RPMI8226 (cell line): ENCODE measurements at places on chromosomes 11 and 22.

DNA sequence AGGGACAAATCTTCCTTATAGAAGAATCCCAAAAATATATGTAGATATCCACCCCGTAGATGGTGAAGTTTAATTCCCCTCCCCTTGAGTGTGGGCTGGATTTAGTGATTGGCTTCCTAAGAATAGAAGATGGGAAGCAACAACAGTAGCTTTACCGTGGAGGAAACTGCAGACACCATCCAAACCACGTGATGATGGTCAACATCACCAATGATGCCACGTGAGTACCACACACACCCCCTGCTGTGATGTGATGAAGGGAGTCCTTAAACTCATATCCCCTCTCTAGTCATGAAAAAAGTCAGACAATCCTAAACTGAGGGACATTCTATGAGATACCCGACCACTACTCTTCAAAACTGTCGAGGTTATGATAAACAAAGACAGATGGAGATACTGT, 76.4 kb upstream of the SLC22A12 start:
- DNase-seq, result no peak

DNA sequence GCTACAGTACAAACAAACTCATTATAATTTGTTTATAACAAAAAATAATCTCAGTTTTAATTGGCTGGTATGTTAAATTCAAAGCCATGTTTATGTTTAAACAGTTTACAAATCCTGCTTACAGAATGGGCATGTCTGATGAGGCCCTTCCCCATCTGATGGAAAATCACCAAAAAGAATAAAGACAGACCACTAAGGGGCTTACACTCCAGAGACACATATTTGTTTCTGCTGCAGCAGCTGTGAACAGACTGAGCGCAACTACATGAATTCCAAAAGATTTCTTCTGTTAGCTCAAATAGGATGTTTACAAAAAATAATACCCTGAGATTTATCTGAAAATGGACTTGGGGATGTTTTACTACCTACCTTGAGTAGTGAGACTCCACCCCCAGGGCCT, 174.7 kb upstream of the PITPNB start:
- no peak for DNase-seq

DNA sequence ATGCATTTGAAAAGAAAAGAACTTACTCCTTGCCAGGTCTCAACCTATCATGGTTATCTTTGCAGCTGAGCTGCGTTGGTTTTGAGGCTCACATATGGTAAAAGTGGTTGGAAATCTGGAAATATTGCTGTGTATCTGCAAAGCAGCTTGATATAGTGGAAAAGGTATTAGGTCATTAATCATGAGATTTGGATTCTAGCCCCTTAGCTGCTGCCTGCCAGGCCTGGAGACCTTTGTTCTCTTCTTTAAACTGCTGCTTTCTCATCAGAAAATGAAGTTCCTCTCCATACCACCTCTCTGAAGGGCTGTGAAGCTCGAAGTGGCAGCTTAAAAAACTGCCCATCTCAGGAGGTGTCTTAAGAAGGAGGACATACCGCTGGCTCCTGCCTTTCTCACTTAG, 5.7 kb downstream of the PPARA start:
- no peak for DNase-seq

- DNase-seq, result no peak
Observed at GRCh38 chr22:38034278-38034882, 22.8 kb upstream of the PICK1 start.

DNA sequence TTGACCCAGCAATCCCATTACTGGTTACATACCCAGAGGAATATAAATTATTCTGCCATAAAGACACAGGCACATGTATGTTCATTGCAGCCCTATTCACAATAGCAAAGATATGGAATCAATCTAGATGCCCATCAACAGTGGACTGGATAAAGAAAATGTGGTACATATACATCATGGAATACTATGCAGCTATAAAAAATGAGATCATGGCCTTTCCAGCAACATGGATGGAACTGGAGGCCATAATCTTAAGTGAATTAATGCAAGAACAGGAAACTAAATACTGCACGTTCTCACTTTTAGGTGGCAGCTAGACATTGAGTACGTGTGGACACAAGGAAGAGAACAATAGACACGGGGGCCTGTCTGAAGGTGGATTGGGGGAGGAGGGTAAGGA, 15.1 kb upstream of the WNT11 start:
- no peak for DNase-seq

DNA sequence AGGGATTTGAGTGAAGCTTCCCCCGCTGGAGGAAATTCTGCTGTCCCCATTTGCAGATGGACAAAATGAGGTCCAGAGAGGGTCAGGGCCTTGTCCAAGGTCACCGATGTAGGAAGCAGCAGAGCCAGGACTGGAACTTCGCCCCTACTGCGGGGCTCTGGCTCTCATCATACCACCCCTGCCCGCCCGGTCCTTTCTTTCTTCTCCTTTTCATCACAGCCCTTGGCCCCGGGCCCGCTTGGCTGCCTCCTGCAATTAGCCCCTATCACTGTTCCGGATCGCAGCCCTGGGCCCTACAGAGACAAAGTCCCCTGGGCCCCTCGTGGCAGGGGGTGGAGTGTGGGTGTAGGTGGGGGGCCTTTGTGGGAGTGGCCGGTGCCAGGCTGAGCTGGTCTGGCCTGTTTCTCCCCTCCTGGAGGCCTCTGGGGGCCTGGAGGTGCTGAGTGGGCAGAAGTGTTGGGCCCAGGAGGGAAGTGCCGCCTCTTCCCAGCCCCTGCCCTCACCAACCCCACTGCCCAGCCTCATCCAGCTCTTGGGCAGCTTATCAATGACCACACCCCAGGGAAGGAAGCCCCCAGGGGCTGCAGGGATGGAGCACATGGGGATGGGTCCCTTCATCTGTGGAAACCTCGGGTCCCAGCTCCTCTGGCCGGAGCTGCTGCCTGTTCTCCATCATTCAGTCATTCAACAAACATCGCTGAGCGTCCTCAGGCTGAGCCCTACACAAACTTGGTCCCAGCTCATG, 3.4 kb downstream of the EMID1 start:
- no peak for DNase-seq

- no peak for DNase-seq
Observed at GRCh38 chr22:45201678-45202332, 38.1 kb downstream of the NUP50 start.

DNA sequence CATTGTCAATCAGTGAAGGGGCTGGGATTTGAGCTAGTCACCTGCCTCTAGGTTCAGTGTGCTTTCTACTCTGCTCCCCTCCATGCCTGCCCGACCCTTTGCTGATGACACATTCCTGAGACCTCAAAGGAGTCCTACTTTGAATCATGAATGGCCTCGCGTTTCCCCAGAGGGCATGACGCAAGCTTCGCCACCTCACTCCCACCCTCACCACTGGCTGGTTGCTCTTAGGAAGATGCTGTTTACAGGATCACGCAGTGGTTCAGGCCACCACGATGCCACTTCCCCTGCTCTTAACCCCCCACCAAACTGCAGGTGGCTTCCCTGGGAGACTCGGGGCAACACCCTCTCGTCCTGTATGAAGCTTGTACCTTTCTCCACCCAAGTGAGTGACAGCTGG, 62.9 kb upstream of the B3GAT1 start:
- no peak for DNase-seq

GRCh38 chr11:77322926-77323590, 21.6 kb upstream of the GDPD4 start:
- DNase-seq, result no peak
